Smooth muscle cell of bladder (primary cell): ENCODE measurements at places on chromosomes 3 and 15. TPM values are rescaled to one million over a fixed set of nuclear protein-coding genes. Genes with fewer than 3 reads are reported as not detected.

EFCC1 gene
- total RNA-seq: 4.8 TPM in 1 of 2 replicates, not detected in the other

RLBP1 gene
- not detected in 2 replicates for total RNA-seq

AMT gene
- total RNA-seq: 0.71 and 1.5 TPM in 2 replicates

DIPK2A gene
- total RNA-seq: 31.0 and 66.4 TPM in 2 replicates

DISP2 gene
- total RNA-seq: under 0.01 and 0.09 TPM in 2 replicates

POLQ gene
- total RNA-seq: 1.8 and 2.4 TPM in 2 replicates

MRPL3 gene
- total RNA-seq: 97.3 and 99.1 TPM in 2 replicates

PATL2 gene
- 0.28 and 0.43 TPM in 2 replicates for total RNA-seq

ARID3B gene
- 0.71 and 1.4 TPM in 2 replicates for total RNA-seq

PLAAT1 gene
- 0.18 TPM in 1 of 2 replicates, not detected in the other for total RNA-seq

ZNF35 gene
- total RNA-seq: 9.5 and 11.0 TPM in 2 replicates

CHRNA5 gene
- 0.09 and 0.14 TPM in 2 replicates for total RNA-seq

CSPG4 gene
- total RNA-seq: 11.0 and 15.3 TPM in 2 replicates

SCAMP5 gene
- 1.6 and 3.0 TPM in 2 replicates for total RNA-seq

ZNF80 gene
- total RNA-seq: not detected in 2 replicates

RNU5B-1 gene
- total RNA-seq: not detected in 2 replicates

TUSC7 gene
- not detected in 2 replicates for total RNA-seq

ROBO1 gene
- 98.5 and 150 TPM in 2 replicates for total RNA-seq

FOXB1 gene
- total RNA-seq: not detected in 2 replicates

LYZL4 gene
- not detected in 2 replicates for total RNA-seq

WDR93 gene
- under 0.01 and 0.14 TPM in 2 replicates for total RNA-seq

ALDH1A2 gene
- total RNA-seq: 0.55 and 1.7 TPM in 2 replicates

PPP2R3A gene
- 7.0 and 7.5 TPM in 2 replicates for total RNA-seq

TICRR gene
- 0.28 and 0.92 TPM in 2 replicates for total RNA-seq

SNX33 gene
- total RNA-seq: 13.5 and 22.5 TPM in 2 replicates

SLC27A2 gene
- 0.85 and 0.92 TPM in 2 replicates for total RNA-seq

CCRL2 gene
- under 0.01 and 0.09 TPM in 2 replicates for total RNA-seq

ITGA11 gene
- total RNA-seq: 28.6 and 55.0 TPM in 2 replicates

SLCO2A1 gene
- under 0.01 TPM in 2 replicates for total RNA-seq

MNS1 gene
- total RNA-seq: 0.65 and 1.1 TPM in 2 replicates

SLC35G2 gene
- 8.2 and 11.7 TPM in 2 replicates for total RNA-seq

PRR20G gene
- total RNA-seq: not detected in 2 replicates

TLR9 gene
- under 0.01 TPM in 1 of 2 replicates, not detected in the other for total RNA-seq

ARL8B gene
- 50.3 and 63.8 TPM in 2 replicates for total RNA-seq

LSG1 gene
- total RNA-seq: 36.1 and 40.4 TPM in 2 replicates

CNTN6 gene
- total RNA-seq: 0.18 TPM in 1 of 2 replicates, not detected in the other

TMEM266 gene
- total RNA-seq: under 0.01 and 0.09 TPM in 2 replicates

KLHL40 gene
- total RNA-seq: not detected in 2 replicates

CLRN1 gene
- not detected in 2 replicates for total RNA-seq

REC114 gene
- total RNA-seq: not detected in 2 replicates

GOLGA8T gene
- total RNA-seq: 0.14 TPM in 1 of 2 replicates, not detected in the other

CEMIP gene
- 466 and 586 TPM in 2 replicates for total RNA-seq

CRTAP gene
- total RNA-seq: 271 and 374 TPM in 2 replicates

SUSD5 gene
- 1.1 and 3.6 TPM in 2 replicates for total RNA-seq

TRH gene
- 0.37 TPM in 1 of 2 replicates, not detected in the other for total RNA-seq

MUC20 gene
- total RNA-seq: 0.57 and 0.74 TPM in 2 replicates

INSYN1 gene
- total RNA-seq: 2.0 and 5.1 TPM in 2 replicates

CHAC1 gene
- 17.5 and 40.8 TPM in 2 replicates for total RNA-seq

FANCD2OS gene
- total RNA-seq: not detected in 2 replicates

ONECUT1 gene
- 0.09 and 0.14 TPM in 2 replicates for total RNA-seq

DET1 gene
- 4.8 and 5.7 TPM in 2 replicates for total RNA-seq

B2M gene
- total RNA-seq: 1,270 and 1,721 TPM in 2 replicates

ANKRD34C gene
- total RNA-seq: not detected in 2 replicates

TRPM1 gene
- not detected in 2 replicates for total RNA-seq
